ENCODE measurements at places on chromosomes 1 and 21.

GRCh38 chr1:116560704-116561490, 9.9 kb downstream of the CD58 start:
- no peak for DNase-seq

DNA sequence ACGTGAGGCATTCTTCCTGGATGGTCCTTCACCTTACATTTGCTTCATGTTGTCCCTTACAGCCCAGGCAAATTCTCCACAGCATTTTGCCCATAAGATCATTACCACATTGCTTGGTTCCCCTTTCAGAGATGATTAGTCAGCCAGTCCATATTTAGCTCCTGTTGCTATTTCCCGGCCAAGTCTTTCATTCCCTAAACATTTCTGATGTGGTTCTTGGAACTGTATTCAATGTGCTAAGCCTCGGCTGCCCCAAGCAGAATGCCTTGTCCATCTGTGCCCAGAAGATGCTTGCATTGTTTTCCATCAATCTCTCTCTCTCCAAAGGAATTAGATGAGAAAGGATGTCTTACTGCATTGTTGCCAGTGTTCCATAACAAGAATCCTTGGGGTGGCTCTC, 420.9 kb upstream of the CAMK1G start:
- no peak for DNase-seq

- DNase-seq: no peak
Measured at GRCh38 chr1:115793162-115793561, 24.6 kb upstream of the CASQ2 start.

- peak; percentile 93 for DNase-seq
Measured at GRCh38 chr1:93447481-93448291, at the start of gene FNBP1L. TSS of gene FNBP1L (plus strand) at chr1:93448118. CDS start at chr1:93448282, 164 bp downstream.

DNA sequence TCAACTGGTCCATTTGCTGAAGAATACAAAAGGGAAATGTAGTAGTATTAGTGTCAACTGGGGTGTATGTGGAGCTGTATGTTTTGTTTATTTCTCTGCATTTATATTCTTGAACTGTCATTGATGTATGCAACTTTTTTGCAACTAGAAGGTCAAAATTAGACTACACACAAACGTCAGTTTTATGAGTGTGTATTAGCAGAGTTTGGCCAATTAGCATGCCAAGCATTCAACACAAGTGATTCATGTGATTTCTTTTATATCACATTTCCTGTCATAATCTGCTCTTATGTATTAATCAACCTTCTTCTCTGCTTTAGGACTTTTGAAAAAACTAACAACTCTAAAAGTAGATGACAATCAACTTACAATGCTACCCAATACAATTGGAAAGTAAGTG, 211.1 kb downstream of the LRRC40 start:
- no peak for DNase-seq

DNA sequence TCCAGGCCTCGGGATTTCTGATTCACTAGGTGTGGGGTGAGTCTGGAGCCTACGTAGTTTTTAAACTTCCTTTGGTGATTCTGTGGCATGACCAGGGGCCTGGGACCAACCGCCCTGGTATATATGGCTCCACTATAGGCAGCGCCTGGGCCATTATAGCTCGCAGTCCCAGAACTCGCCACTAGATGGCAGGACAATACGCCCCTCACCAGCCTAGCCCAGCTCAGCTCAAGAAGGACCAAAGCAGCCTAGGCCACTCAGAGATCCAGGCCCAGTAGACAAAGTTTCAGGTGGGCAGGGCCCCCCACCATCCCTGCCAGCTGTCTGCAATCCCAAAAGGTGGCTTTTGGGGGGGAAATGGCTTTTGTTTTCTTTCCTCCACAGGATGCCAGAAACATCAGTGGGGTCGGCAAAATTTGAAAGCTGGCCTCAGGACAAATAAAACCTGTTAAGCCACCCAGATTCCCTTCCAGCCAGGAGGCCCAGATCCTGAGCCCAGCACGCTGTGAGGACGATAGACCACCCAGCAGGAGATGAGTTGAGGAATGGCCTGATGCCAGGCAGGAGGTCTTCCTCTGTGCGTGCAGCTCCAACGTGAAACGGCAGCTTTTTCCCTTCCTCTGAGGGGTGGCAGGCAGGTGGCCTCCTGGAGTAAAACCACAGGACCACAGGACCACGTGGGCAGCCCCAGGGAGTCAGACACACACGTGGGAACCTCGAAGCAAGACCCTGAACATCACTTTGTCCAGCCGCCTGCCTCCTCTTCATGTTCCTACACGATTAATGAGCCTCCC, 24.8 kb upstream of the TMEM51 start:
- peak; percentile 93 for DNase-seq

GRCh38 chr1:206676499-206676898, 8.2 kb upstream of the MAPKAPK2 start:
- no peak for DNase-seq

- DNase-seq: no peak
Measured at GRCh38 chr1:239841631-239842030, 250.1 kb upstream of the FMN2 start.

- DNase-seq: no peak
Measured at GRCh38 chr1:81915937-81916336, 115.2 kb downstream of the ADGRL2 start.

GRCh38 chr1:109488201-109488600, 4.5 kb downstream of the ATXN7L2 start:
- peak; percentile 22 for DNase-seq

DNA sequence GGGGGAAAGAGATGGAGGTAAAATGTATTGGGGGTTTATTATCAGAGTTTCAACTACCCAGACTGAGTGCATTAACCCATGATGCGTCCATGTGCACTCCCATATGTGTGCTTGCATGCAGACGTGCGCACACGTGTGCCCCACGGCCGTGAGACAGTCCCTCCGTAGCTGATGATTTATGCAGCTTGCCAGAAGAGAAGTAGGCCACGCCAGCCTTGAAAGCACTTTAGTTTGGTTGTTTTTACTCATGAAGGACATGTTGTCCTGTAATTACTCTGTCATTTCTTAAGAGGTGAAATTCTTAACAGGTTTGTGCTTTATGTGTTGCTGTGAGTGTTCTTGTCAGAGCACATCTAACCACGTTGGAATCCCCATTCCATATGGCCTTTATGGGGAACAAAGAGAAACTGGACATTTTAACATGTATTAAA, 467.8 kb downstream of the LMO4 start:
- no peak for DNase-seq

GRCh38 chr1:12138196-12139168, 28.3 kb upstream of the TNFRSF1B start:
- no peak for DNase-seq

DNA sequence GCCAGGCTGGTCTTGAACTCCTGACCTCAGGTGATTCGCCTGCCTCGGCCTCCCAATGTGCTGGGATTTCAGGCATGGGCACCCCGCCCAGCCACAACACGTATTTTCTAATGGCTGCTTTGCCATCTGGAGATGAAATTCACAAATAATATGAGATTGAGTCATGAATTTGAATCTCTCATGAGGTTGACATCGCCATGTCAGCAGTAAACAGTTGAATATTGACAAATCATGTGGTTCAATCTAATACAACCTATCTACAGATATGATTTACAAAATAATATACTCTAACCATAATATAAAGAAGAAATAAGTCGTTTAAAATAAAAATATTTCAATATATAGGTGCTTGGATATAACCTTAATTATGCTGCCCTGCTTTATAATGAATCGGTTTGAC, 42.1 kb downstream of the MYOM3 start:
- no peak for DNase-seq

DNA sequence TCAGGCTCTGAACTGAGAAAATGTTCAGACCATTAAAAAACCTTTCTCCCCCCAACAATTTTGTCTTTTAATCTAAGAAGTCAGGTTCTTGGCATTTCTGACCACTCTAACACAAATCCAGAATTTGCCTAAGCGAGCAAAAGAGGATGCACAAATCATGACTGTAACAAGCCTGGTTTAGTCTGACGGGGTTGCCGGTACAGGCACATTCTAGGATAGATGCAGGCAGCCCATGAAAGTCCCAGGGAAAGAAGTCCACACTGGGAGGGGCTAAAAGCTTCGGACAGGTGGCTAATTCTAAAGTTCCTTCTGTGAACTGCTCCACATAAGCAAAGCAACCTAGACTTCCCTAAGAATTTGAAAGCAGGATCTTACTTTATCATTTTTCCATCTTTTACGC, 48.0 kb upstream of the KCNE1 start:
- no peak for DNase-seq

GRCh38 chr1:99599678-99600175, 46.2 kb upstream of the PALMD start:
- DNase-seq: no peak

GRCh38 chr1:219733511-219734174, 120.7 kb upstream of the ZC3H11B start:
- DNase-seq: no peak

- DNase-seq: no peak
Measured at GRCh38 chr21:30227633-30228404, 11.9 kb upstream of the CLDN8 start.

- DNase-seq: peak; percentile 55
Measured at GRCh38 chr1:20731057-20731991, 1.2 kb downstream of the SH2D5 start.

DNA sequence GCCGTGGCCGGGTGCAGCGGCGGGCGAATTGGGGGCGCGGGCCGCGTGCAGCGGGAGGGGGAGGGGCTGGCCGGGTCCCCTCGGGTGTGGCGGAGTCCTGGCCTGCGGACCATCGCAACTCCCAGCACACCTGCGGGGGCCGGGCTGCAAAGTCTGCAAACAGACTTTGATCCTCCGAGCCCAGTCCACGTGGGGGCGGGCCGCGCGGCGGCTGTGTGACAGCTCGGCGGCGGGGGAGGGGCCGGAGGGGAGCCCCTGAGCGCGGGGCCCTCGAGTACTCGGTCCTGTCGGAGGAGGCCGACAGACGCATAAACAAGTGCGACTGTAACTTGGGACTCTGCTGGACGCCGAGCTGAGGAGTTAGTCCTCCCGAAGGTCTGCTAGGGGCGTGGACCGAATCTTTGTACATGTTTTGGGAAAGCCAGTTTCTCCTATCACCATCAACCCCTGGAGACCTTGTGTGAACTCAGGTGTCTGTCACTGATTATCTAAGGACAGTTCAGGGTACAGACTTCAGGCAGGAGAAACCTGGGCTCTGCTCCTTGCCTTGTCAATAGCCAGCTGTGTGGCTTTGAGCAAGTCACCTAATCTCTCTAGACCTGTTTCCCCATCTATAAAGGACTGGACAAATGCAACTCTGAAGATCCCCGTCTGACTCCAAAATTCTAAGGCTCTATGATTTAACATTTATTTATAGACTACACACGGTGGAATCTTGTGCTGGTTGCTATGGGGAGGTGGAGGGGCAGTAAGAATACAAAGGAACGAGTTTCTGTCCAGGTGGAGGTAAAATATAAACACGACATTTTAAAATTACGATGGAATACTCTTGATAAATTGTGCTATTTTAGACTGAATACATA, 710 bp upstream of the SLC30A1 start:
- DNase-seq: peak; percentile 94

GRCh38 chr1:111656086-111657017, 36.8 kb downstream of the RAP1A start:
- DNase-seq: peak; percentile 77
